ENCODE measurements at places on chromosomes 1 and 21.

- DNase-seq = peak; percentile 61
These were observed 520 bp downstream of the TMEM201 start for GRCh38 chr1:9589144-9589718.

DNA sequence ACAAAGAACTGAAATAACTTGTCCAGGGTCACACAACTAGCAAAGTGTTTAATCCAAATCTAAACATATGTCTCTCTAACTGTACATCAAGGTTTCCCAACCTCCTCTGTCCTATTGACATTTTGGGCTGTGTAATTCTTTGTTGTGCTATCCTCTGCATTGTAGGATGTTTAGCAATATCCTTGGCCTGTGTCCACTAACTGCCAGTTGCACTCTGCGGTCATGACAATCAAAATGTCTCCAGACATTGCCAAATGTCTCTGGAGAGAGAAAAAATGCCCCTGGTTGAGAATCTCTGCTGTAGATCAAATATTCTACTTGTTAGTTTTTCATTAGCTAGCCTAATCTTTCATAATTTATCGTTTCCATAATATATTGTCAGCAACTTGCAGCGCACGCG lies 353.4 kb upstream of the NEGR1 start:
- no peak for DNase-seq

DNA sequence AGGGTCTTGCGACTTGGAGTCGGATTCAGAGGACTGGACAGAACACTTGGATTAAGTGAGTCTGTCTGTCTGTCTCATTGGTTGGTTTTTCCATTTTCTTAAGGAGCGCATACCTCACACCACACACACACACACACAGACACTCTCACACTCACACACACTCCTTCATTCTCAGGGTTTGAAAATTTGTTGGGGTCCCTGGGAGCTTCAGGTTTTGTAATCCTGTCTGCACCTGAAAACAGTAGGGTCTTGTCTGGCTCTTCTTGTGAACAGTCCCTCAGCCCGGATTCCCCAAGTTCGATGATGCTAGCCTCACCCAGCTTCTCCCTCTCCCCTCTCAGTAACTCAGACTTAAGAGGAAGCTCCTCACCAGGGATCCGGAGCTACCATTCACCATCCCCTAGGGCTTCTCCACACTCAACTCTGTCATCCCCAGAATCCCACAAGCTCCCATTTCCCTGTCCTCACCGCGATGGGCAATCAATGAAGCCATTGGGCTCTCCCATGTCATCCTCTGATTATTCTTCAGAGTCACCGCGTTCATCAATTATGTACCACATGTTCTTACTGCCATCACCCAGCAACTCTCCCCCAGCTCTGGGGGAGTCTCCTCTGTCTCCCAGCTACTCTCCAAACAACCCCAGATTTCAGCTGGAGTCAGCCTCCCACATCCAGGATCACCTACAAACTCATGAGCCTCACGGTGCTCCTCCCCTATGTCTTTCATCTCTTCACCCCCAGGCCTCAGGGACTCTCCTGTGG lies 1530.9 kb upstream of the TPTE start:
- DNase-seq = no peak

- no peak for DNase-seq
These were observed 155.1 kb upstream of the IGSF21 start for GRCh38 chr1:17952506-17952905.

GRCh38 chr1:167510244-167510643 lies 8.1 kb downstream of the CD247 start:
- DNase-seq = no peak

GRCh38 chr1:229226796-229227195 lies 44.1 kb upstream of the RAB4A start:
- no peak for DNase-seq

DNA sequence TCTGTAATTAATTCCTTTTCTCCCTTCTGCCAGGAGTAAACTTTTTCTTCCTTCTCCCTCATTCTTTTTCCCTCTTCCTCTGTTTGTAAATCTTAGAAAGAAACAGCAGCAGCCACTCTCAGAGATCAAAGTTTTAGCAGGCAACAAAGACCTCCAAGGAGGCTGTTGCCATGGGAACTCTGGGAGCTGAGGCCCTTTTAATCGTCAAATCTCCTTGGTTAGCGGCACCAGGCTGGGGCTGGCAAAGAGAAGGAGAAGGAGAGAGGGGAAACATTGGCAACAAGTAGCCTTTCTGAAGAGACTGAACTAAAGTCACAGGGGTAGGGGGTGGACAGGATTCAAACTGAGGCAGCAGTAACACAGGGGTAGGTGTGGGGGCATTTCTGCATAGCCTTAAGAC lies 25.2 kb downstream of the ILDR2 start:
- DNase-seq = no peak

- DNase-seq = no peak
These were observed 156.1 kb downstream of the EDEM3 start for GRCh38 chr1:184598403-184599193.

- DNase-seq = no peak
These were observed 566.6 kb upstream of the NR5A2 start for GRCh38 chr1:199460933-199461332.

DNA sequence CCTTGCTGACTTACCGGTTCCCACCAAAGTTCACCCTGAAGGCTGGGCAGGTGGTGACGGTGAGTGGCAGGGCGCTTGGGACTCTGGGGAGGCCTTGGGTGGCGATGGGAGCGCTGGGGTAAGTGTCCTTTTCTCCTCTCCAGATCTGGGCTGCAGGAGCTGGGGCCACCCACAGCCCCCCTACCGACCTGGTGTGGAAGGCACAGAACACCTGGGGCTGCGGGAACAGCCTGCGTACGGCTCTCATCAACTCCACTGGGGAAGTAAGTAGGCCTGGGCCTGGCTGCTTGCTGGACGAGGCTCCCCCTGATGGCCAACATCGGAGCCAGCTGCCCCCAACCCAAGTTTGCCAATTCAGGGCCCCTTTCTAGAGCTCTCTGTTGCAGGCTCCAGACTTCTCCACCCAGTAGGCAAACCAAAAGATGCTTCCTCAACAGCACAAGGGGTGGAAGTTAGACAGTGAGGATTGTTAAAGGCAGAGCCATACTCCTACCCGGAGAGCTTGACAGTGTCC lies 16.4 kb upstream of the SEMA4A start:
- no peak for DNase-seq

GRCh38 chr1:1539310-1540089 lies 924 bp downstream of the TMEM240 start:
- DNase-seq = no peak

DNA sequence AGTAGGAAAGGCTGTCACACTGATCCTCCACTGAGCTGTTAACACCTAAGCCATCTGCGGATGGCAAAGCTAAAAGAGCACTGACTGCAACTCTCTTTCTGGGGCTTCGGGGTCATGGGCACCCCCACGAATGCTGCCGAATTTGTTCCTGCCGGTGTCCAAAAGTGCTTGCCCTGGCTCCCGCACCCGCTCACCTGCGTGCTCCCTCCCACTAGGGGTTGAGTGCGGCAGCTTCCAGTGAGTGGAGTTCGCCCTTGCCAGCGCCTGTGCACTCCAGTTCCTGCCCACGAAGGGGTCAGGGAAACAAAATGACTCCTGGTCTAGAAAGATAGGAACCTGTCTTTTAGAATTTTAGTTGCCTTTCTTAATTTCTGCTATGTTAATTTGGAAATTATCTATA lies 78.7 kb downstream of the IFI44 start:
- no peak for DNase-seq

- no peak for DNase-seq
These were observed 63.0 kb downstream of the KCNN3 start for GRCh38 chr1:154807048-154807591.

DNA sequence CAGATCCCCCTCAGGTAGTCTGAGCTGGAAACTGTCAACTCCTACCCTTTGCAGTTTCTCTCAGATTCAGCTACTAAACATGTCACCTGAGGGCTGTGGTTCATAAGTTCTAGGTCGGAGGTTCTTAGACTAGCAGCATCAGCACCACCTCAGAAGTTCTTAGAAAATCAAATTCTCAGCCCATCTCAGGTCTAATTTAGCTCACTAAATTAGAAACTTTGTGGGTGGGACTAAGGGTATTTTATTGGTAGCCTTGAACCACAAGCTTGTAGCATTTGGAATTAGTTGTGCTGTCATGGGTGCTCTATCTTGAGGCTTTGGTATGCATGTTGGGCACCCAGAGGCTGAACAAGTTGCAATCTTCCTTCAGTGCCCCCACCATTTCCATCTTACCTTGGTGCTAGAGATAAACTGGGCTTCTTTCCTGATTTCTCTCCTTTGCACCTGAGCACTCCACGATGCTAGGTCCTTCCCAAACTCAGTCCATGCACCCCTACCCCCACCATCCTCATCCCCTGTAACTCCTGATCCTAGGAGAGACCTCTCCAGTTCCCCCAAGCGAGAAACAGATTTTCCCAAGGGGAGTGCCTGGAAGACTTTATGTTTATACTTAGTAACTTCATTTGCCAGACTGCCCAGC lies 54.2 kb downstream of the S1PR1 start:
- DNase-seq = peak; percentile 38

DNA sequence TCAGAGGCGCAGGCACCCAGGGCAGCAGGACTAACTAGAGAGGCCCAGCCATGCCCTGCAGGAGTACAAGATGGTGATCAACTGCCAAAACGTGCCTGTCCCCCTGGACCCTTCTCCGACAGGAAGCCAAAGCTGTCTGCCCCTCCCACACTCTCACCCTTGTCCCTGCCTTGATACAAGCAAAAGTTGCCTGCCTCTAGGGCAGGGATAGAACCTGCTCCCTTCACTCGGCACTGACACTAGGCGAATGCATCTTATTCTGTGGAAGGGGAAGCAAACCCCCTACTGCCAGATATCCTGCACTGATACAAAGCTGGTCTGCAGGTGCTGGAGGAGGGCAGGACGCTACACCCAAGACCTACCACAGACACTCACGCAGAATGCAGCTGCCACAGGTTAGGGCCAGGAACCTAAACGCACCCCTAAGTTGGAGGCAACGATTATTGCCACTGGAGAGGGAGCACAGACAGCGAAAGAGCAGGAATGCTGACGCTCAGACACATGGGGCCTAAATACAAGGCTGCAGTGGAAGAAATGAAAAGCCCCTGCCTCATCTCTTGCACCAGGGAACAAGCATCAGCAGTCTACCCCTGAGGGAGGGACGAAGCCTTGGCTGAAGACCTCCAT lies 3.7 kb downstream of the TARBP1 start:
- no peak for DNase-seq

- peak; percentile 40 for DNase-seq
These were observed 522 bp downstream of the TMEM59 start for GRCh38 chr1:54052431-54052933.

GRCh38 chr1:25924454-25924853 lies 18.2 kb upstream of the STMN1 start:
- DNase-seq = no peak

GRCh38 chr1:187956975-187957374 lies 1128.2 kb downstream of the PLA2G4A start:
- no peak for DNase-seq

GRCh38 chr1:17485281-17485680 lies 45.8 kb upstream of the RCC2 start:
- peak; percentile 17 for DNase-seq

- no peak for DNase-seq
These were observed 13.2 kb upstream of the MFN2 start for GRCh38 chr1:11967028-11967547.

DNA sequence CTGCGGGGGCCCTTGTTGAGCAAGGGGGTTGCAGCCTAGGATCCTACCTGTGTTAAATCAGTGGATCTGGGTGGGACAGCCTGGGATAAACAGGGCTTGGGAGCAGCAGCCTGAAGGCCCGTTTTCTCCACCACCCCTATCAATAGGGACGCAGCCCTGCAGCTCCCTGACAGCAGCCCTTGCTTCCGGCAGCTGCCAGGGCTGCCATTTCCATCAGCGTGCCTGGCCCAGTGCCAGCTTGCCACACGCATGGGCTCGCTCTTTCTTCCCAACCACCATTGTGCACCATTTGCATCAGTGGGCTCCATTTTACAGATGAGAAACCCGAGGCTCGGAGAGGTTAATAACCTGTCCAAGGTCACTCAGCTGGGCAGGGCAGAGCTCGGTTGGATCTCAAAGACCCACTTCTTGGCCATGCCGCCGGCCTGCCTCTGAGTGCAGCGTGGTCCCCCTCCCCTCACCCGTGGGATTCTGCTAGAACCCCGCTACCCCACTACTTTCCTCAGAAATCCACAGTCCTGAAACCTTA lies 3.8 kb downstream of the WNT4 start:
- DNase-seq = no peak

GRCh38 chr1:11908095-11908675 lies 18.0 kb downstream of the KIAA2013 start:
- DNase-seq = peak; percentile 83

- DNase-seq = no peak
These were observed 28.1 kb downstream of the PTPN14 start for GRCh38 chr1:214523124-214523824.

GRCh38 chr1:175978476-175978875 lies 228.6 kb downstream of the COP1 start:
- no peak for DNase-seq

GRCh38 chr1:151992303-151993083 lies 1.2 kb downstream of the S100A10 start:
- peak; percentile 30 for DNase-seq

DNA sequence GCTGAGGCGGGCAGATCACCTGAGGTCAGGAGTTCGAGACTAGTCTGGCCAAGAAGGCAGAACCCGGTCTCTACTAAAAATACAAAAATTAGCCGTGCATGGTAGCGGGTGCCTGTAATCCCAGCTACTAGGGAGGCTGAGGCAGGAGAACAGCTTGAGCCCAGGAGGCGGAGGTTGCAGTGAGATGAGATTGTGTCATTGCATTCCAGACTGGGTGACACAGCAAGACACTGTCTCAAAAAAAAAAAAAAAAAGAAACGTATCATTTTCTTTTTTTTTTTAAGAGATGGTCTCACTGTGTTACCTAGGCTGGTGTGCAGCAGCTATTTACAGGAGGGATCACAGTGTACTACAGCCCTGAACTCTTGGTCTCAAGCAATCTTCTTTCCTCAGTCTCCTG lies 47.3 kb downstream of the ITGB3BP start:
- DNase-seq = no peak

- DNase-seq = no peak
These were observed 43.0 kb downstream of the UBE2U start for GRCh38 chr1:64246294-64246917.

- DNase-seq = no peak
These were observed 30.7 kb downstream of the TUFT1 start for GRCh38 chr1:151570819-151571218.

DNA sequence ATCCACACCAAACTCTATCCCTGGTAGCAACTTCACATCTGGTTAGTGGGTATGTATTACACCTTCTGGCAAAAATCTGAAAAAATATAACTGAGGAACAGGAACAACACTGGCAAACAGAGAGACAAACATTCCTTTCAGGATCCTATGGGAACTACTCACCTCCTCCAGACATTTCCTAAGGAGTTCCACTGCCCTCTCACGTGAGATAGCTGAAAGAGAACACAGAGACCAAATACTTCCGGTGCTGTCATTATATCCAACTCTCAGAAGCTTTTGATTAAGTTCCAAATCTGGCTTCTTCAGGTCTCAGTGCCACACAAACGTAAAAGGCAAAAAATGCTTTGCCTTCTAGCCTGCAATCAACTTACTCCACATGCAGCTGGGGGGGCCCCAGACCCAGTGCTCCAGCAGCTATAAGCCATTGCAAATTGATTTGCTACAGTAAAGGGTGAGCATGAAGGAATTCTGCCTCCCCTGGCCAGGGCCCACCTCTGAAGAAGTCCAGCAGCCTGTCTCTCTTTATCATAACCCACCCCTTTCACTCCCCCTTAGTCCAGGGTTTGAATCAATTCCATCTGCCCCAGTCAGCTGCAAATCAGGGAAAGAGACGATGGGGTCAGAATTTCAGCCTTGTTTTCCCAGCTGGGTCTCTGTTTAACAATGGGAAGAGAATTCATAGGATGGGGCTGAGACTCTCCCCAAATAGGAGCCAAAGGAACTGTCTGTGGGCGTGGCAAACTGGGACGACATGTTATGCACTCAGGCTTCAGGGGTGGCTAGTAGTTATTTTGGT lies 32.2 kb downstream of the TFAP2E start:
- no peak for DNase-seq

All from stimulated activated CD4-positive, alpha-beta T cell treated with anti-CD3 and anti-CD28 coated beads, Interleukin-15, amount 100 ng/mL, for 24 hours (primary cell).